ENCODE measurements at places on chromosomes 12 and 14.

DNA sequence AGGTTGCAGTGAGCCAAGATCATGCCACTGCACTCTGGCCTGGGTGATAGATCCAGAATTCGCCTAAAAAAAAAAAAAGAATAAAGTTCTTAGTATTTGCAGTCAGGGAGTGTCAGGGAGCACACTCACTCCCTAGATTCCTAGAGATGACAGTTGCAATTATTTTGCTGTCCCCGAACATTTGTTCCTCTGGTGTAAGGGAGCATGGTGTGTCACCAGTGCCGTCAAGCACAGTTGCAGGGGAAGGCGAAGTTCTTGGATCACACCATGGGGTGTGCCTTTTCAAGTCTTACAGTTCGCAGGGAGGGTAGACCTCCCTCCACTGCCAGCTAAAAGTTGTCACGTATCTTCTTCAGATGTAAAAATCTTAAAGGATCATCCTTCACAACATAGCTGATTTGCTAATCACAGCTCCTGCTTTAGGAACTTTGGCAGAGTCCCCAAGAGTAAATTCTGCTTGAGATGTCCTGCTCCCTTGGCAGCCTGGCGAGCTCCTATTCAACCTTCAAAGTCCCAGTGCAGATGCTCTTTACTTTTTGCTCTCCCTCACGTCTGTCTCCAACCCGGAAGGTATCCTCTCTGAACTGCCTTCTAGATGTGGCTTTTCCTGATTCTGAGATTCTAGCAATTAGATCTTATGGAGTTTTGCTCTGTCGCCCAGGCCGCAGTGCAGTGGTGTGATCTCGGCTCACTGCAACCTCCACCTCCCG, 11.3 kb downstream of the ACACB start:
- DNase-seq, result no peak

GRCh38 chr14:22929104-22929960, at the start of gene PRMT5:
Gene PRMT5, minus strand, starts transcription at chr14:22929376. Its CDS starts 15 bp downstream, at chr14:22929361.
- peak; percentile 99 for DNase-seq

DNA sequence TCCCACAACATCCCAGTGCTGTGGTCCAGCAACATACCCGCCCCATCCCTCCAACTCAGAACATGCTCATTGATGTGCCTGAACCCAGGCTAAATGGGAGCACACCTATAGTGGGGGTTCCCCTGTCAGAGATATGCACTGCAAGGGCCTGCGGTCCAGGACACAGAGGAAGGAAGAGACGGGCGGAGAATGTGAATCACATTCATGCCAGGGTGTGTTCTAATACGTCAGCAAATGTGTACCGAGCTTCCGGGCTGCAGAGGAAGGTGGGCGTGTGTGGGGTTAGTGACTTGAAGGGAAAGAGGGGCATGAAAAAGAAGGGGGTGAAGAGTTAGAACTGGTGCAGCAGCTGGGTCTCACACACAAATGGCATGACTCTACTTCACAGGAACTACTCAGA, 83.7 kb downstream of the DPF3 start:
- peak; percentile 85 for DNase-seq

DNA sequence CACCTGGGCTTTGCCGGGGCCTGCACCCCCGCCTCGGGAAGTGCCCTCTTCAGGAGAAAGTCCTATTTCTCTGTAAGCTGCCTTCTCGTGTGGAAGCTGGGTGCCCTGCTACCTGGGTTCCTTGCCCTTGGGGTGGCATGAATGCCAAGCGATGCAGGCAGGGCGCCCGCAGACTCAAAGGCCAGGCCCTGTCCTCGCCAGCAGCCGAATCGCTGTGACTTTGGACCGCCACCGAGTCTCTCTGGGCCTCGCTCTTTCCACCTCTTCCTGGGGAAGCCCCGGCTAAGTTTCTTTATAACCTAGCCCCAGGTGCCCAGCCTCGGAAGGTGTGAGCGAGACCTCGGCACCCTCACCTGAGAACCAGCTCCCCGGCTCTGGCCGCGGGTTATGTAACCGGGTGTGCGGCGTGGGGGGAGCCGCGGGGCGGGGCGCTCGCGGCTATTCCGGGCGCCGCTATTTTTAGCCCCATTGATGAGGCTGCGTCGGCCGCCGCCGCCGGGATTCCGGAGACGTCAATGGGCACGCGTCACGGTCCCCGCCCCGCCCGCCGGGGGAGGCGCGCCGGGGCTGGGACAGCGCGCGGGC, 14.6 kb upstream of the NR4A1 start:
- DNase-seq, result peak; percentile 95

GRCh38 chr12:4164559-4165558, 108.7 kb upstream of the CCND2 start:
- DNase-seq, result peak; percentile 91

DNA sequence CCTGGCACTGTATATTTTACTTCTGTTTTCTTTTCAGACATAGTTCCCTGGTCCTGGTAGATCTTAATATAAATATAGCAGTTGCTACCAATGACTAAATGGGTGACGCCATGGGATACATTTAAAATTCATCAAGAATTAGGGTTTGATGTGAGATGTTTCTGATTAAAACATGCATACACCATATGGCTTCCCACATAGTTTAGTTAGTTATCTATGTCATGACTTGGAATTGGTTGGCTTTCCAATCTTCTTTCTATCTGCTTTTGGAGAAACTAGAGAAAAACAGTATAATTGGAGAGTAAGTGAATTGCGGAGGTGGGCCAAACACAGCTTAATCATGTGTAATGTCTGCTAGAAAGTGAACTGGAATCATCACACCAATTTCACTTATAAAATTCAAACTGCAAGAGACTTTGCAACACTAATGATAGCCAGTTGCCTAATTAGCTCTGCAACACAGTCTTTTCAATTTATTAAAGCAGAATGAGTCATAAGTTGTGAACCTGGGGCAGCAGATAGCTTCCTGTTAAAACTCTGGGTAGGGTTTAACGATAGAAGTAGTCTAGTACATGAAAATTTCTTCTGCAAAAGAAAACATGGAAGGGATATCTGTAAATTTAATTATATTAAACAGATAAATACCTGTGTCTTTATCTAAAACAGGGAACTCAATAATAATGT, 295.2 kb downstream of the SLC16A7 start:
- no peak for DNase-seq

GRCh38 chr12:118059341-118060191, 1.4 kb downstream of the WSB2 start:
- DNase-seq, result no peak

- DNase-seq, result no peak
These were observed 198.9 kb upstream of the CAND1 start for GRCh38 chr12:67070307-67070600.

- DNase-seq, result no peak
These were observed 21.4 kb downstream of the CCDC62 start for GRCh38 chr12:122795807-122796206.

- DNase-seq, result no peak
These were observed 42.3 kb downstream of the ANAPC7 start for GRCh38 chr12:110361216-110361615.

DNA sequence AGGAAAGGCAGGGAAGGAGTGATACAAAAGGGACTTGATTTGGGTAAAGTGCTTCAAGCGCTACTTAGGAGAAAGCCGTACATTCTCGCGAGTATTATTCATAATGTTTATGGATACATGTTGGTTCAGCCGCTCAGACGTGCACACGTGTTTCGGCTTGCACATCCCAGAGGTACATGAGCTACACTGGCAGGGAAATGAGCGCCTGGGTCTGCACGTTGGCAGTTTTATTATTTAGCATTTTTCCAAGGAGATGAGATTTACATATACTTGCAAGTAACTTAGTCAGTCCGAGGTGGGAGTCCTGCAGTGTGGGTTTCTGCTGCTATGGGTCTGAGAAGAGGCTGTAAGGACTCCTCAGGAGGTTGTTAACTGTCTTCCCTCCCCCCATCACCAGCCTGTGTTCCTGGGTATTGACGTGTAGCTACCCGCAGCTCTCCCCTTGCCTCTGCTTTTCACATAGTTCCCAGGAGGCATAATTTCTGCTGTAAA, 1.5 kb downstream of the PRKCH start:
- DNase-seq, result peak; percentile 84

GRCh38 chr14:33030386-33030785, 91.7 kb downstream of the NPAS3 start:
- DNase-seq, result no peak

DNA sequence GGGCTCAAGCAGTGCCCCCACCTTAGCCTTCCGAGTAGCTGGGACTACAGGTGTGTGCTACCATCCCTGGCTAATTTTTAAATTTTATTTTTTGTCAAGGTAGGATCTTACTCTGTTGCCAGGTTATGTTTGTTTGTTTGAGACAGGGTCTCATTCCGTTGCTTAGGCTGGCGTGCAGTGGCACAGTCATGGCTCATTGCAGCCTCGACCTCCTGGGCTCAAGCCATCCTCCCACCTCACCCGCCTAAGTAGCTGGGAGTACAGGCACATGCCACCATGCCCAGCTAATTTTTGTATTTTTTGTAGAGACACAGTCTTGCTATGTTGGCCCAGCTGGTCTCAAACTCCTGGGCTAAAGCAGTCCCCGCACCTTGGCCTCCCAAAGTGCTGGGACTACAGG, 83.3 kb upstream of the KCNH3 start:
- DNase-seq, result no peak

DNA sequence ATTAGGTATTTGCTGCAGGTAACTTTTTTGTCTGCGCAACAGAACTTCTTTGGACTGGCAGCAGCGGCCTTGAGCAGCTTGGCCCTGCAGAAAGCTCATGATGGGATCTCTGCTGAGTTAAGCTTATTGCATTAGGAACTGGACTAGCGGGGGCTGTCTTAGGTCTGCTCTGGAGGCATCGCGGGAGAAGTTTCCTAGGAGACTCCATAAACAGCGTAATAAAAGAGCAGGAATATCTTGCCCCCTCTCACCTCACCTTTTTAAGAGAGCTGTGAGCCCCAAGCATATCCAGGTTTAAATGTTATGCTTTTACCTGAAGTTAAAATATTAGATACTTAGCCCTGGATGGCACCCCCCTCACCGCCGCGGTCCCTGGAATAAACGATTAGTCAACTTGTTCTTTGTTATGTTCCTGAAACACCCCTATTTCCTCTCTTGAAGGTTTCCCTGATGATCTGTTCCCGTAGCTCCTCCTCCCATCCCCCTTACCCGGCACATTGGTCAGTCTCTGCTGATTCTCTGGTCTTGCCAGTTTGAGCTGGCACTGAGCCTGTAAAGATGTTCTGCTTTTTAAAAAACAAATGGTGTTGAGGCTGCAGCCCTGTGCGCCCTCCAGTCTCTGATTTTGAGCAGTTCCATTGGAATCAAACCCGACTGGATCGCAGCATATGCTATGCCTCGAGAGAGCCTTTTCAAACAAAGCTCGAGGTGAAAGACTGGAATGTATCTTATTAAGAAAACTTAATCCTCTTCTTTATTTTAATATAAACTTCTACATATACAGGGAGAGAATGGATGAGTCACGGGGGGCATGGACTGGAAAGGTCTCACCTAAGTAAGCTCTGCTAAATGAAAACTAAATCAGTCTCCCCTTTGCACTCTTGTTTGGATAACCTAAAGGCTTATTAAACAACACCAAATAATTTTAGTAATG, 1.9 kb downstream of the MLXIP start:
- peak; percentile 71 for DNase-seq

DNA sequence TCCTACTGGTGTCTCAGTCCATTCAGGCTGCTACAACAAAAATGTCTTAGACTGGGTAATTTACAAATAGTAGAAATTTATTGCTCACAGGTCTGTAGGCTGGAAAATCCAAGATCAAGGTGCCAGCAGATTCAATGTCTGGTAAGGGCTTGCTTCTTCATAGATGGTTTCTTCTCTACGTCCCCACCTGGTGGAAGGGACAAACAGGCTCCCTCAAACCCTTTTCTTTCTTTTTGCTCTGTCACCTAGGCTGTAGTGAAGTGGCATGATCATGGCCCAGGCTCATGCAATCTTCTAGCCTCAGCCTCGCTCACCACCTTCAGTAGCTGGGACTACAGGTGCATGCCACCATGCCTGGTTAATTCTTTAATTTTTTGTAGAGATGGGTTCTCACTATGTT, 106.8 kb upstream of the RPH3A start:
- DNase-seq, result no peak

DNA sequence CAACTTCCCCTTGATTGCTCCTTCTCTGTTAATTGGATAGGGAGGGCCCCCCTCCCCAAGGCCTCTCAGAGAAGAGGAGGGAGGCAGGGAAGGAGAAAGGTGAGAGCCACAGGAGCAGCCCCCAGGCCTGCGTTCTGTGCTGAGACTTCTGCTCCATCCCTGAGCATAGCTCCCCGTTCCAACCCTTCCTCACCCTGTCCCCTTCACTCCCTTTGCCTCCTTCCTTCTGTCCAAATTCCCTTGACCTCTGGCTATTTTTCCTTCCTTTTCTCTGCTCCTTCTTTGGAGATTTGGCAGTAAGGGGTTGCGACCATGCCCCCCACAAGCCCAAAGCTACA, 788 bp upstream of the ASIC1 start:
- no peak for DNase-seq

GRCh38 chr14:24944800-24945199, 105.1 kb downstream of the STXBP6 start:
- no peak for DNase-seq

DNA sequence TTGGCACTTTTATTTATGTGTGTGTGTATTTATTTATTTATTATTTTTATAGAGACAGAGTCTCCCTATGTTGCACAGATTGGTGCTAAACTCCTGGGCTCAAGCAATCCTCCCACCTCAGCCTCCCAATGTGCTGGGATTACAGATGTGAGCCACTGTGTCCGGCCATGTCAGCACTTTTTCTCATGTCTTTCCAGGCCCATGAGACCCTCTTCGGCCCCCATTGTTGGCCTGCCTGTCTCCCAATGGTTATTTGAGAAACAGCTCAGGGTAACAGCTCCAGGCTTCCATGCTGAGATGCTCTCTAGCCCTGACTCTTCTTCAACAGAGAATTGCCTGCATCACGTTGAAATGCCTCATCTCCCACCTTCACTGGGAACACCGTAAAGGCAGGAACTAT, 34.4 kb downstream of the TMEM30B start:
- no peak for DNase-seq

- no peak for DNase-seq
These were observed 5.8 kb downstream of the NUMB start for GRCh38 chr14:73452341-73453186.

DNA sequence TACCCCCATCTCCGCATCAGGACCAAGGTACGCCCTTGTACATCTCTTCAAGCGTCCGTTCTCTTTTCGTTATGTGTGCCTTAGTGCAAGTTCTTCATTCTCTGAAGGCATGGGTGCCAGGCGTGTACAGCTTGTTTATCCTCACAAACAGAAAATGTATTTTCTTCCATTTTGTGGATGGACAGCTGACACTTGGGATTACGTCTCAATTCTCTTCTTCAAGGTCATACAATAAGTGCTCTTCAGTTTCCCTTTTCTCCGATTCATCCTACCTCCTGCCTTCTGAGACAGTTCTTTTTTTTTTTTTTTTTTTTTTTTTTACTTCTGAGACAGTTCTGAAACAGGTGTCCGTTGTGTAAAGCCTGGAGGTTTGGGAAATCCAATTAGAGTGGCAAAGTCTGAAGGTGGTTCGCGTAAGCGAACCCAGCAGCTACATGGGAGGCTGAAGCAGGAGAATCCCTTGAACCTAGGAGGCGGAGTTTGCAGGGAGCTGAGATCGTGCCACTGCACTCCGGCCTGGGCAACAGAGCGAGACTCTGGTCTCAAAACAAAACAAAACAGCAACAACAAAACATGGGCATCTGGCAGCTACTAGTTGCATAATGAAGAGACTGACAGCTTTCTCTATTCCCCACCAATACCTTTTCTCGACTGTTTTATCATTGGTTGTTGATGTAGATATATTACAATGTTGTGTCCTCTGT, 734 bp downstream of the COX6A1 start:
- DNase-seq, result peak; percentile 62

GRCh38 chr12:57621497-57622292, 10.5 kb downstream of the ARHGEF25 start:
- peak; percentile 89 for DNase-seq
